ENCODE measurements at places on chromosomes 5 and 9.

- DNase-seq: no peak
These were observed 4.9 kb downstream of the FRMD3 start for GRCh38 chr9:83533296-83533695.

DNA sequence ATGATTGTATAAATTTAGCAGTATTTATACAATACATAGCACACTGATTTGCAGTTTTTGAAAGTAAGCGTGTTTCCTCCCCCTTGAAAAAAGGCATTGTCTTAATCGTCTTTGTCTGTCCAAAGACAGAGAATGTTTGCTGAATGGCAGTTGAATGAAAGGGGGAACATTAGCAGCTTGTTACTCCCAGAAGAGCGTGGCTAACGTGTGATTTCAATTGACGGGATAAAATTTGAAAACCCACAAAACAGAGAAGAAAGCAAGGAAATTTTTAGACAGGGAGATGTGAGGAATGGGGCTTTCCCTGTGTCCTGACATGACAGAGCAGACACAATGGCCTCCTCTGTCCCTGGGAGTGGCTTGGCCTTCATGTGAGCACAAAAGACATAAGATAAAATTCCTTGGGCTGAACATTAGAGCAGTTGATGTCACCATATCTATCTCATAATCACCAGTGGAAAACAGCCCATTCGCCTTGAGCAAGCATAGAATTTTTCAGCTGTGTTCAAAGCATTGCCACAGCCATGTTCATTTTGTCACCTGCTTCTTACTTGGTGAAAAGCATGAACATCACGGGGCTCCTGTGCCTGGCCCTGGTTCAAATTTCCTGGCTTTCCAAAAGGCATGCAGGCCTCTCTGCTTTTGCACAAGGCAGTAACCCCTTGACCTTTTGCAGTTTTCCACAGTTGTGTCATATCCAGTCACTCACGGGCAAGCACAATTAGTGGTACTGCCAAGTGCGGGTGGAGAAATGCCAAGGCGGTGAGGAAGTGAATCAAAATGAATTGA lies 126.9 kb downstream of the TLE1 start:
- no peak for DNase-seq

DNA sequence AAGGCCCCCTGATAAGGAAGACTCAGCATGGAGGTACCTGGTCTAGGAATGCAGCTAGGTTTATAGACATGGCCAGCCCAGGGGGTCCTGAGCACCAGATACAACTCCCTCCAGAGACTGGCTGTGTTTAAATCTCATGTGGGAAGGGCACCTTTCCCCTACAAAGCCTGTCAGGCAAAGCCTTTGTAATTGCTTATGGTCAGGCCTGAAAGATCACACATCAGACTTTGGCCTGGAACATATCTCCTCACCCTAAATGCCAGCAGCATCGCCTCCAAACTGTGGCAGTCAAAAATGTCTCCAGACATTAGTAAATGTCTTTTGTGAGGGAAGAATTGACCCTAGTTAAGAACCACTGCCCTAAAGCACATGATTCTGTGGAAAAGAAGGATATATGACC lies 51.6 kb upstream of the MACIR start:
- DNase-seq: no peak

- no peak for DNase-seq
These were observed 245.7 kb downstream of the NSG2 start for GRCh38 chr5:174291162-174291561.

- DNase-seq: no peak
These were observed 37.1 kb downstream of the NEUROG1 start for GRCh38 chr5:135498637-135498995.

- DNase-seq: no peak
These were observed 317.2 kb downstream of the DEPDC1B start for GRCh38 chr5:60382716-60383115.

Measured in stimulated activated CD4-positive, alpha-beta T cell treated with anti-CD3 and anti-CD28 coated beads, Interleukin-2, amount 100 ng/mL, for 24 hours (primary cell).